Fibroblast of skin of right biceps (primary cell): ENCODE measurements at places on chromosomes 12 and 14.

DNA sequence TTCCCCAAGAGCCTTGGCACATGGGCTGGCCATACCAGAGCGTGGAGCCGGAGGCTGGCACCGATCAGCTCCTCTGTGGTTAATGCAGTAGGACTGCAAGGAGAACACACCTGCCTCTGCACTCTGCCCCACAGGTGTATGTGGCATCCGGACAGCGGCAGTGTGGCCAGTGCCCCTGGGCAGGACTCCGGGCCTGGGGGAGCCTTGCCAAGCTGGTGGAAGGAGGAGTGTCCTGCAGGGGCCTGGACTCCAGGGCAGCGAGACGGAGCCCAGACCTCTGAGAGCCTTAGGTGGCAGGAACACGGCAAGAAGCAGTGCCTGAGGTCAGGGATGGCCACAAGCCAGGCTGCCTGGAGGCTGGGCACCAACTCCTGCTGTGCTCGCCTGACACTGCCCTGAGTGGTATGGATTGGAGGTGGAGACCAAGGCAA, 5.3 kb upstream of the BEGAIN start:
- no peak for DNase-seq

- DNase-seq, result no peak
These were observed 12.0 kb upstream of the SERPINA1 start for GRCh38 chr14:94400422-94400841.

DNA sequence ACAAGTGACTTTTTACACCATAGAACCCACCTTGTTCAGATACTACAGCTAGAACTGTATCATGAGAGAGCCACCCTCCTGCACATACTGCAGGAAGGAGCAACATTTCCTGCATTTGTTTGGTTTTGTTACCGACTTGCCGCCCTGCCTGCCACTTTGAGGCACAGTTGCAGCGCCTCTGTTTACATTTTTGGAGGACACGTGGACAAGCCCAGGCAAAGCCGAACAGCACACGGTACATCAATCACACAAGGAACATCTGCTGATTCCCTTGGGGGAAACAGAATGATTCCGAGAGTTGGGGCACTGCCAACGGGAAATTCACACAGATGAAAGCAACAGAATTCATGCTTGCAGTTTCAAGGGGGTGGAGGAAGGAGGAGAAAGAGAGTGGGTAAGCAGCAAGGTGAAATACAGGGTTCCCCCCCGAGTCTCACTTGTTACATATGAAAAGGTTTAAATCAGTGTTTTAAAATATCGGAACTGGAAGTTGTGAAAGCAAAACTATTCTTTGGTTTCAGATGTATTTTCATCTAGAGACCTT, 110.7 kb downstream of the BTG1 start:
- peak; percentile 87 for DNase-seq

- DNase-seq, result peak; percentile 66
These were observed 3.9 kb upstream of the HSPA2 start for GRCh38 chr14:64536488-64537245.

- DNase-seq, result no peak
These were observed 1.6 kb downstream of the IL31 start for GRCh38 chr12:122172262-122172939.

DNA sequence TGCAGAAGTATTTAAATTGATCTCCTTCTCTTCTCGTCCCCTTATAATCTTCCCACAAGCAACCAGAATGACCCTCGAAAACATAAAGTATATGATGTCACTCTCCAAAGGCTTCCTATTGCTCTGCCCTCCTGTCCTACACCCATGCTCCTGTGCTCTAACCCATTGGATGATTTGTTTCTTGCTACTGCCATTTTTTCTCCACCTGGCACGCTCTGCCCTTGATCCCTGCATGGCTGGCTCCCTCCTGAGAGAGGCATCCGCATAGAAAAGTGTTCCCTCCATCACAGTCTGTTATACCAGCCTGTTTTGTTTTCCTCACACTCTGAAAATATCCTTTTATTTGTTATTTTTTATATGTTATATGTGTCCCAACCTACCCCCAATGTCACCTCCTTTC, 19.8 kb downstream of the MYRFL start:
- no peak for DNase-seq

GRCh38 chr12:6340745-6341416, 995 bp downstream of the TNFRSF1A start:
- no peak for DNase-seq

DNA sequence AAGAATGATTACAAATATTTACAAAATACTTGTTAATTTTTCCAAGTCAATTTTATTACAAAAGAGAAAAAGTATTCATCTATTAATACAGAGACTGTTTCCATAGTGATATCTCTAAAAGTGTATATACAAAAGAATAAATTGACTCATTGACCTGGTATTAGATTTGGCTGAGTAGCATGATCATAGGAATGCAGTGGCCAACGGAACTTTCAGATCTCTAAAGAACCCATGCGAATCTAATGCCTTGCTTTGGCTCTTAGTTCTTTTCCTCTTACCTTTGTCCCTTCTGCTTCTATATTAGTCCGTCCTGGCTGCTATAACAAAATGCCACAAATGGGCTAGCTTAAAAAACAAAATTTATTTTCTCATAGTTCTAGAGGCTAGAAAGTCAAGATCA, 717.8 kb downstream of the TMTC2 start:
- DNase-seq, result peak; percentile 3

GRCh38 chr12:75439048-75439447, 41.5 kb upstream of the GLIPR1 start:
- DNase-seq, result peak; percentile 41

DNA sequence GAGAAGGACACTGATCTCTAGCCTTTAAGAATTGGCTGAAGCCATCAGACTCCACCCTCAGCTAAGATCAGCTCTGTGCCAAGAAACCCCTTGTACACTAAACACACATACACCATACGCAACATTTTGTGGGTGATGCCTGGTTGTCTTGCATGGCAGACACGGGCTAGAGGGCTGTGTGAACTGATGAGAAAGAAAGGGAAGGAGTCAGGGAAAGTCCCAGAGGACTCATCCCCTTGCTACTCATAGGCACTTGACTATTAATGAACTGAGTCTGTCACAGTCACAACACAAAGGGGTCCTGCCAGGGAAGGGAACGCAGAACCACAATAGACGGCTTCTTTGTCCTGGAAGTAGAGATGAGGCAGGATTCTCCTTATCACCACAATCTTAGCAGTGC, 80.8 kb downstream of the EMP1 start:
- DNase-seq, result no peak

DNA sequence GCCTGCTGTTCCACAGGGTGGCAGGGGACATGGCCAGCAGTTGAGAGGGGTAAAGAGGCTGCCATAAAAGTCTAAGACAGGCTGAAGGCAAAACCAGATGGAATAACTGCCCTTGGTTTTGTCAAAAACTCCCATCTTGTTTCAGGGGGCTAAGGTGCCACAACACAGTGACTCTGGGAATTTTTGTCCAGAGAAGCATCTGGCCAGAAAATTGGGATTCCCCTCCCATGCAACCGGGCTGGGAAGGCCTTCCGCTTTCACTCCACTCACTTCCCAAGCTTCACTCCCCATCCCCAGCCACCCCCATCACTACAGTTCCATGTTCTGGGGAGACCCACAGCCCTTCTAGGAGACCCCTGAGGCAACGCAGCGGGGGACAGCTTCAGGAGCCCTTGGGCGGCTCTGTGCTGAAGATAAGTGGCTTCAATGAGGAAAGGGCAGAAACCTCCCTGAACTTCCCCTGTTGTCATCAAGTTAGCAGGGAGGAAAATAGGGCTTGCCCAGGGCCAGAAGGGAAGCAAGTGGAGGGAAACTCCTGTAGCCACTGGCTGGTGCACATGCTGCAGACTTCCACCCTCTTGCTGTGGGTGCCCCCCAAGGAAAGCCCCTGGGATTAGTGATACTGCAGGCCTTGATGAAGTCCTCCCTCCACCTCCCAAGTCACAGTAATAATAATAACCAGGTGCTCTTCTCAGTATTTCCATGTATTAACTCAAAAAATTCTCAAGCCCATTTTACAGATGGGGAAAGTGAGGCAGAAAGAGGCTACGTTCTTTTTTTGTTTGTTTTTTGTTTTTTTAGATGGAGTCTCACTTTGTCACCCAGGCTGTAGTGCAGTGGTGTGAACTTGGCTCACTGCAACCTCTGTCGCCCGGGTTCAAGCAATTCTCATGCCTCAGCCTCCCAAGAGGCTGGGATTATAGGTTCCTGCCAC, 6.0 kb downstream of the TMEM229B start:
- DNase-seq, result no peak

GRCh38 chr14:99247772-99248171, 24.2 kb downstream of the BCL11B start:
- no peak for DNase-seq

DNA sequence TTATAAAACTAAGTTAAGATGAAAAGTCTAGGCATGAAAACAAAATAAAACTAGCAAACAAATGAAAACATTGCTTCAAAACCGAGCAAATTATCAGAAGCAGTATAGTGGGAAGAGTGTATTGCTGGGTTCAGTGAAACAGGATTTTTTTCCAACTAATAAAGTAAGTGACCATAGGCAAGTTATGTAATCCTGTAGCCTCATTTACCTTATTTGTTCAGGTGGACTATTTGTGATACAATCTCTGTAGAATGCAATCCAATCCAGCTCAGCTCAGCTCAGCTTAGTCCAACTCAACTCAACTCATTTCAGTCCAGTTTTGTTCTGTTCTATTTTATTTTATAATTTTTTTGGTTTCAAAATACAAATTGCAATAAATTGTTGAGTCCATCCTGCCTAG, 276.7 kb upstream of the LRIG3 start:
- DNase-seq, result no peak

- no peak for DNase-seq
These were observed 67.9 kb downstream of the BMP4 start for GRCh38 chr14:53888535-53889386.

GRCh38 chr12:115474539-115475353, 790.8 kb upstream of the TBX3 start:
- no peak for DNase-seq

- no peak for DNase-seq
These were observed 2.5 kb downstream of the HNF1A start for GRCh38 chr12:120980800-120981368.

- no peak for DNase-seq
These were observed 37.6 kb upstream of the SMOC1 start for GRCh38 chr14:69841656-69842055.

- no peak for DNase-seq
These were observed 94.1 kb downstream of the EML5 start for GRCh38 chr14:88698651-88699050.
